ENCODE measurements at places on chromosomes 1 and 21.

DNA sequence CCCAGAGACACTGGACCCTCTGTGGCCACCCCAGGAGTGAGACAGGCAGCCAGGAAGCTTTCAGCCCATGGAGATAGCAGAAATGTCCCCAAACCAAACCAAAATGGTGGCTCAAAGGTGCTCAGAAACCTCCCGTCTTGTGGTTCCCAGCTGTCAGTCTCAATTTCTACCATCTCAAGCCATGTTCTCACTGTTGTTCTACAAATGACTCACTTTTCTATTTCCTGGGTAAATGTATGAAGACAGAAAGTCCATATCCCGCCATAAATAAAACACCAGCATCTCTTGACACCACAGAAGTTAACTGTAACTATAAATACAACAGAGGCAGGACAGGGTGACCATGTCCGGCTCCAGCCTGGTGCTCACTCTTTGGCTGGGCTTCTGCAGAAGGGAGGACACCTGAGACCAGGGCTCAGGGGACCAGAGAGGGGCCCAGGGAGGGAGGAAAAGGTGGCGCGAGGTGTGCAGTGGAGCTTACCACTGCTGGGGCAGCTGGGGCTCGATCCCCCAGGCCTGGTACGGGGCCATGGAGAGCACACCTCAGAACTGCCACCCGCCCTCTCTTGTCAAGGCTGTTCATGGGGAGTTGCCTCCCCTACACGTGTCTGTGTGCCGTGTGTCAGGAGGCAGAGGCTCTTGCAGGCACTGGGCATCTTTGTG lies 43.6 kb downstream of the EPHB2 start:
- DNase-seq: peak; percentile 30

GRCh38 chr1:152946248-152946647 lies 758 bp upstream of the SPRR5 start:
- DNase-seq: no peak

DNA sequence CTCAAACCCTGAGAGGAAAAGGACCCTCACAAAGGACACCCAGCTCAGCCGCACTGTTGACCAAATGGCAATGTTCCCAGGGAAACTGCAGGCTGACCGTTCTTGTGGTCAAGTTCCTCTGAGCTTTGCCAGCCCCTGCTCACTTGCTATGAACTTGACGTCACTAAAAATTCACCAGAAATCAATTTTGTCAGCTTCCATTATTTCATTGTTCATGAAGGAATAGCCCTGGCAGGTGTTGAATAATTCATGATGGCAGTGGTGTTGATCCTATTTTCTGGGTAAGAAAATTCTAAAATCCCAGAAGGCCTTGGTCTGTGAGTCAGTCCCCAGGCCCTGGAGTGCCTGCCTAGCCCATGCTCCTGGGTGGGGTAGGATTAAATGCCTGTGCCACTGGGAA lies 318.9 kb downstream of the ZNF326 start:
- no peak for DNase-seq

DNA sequence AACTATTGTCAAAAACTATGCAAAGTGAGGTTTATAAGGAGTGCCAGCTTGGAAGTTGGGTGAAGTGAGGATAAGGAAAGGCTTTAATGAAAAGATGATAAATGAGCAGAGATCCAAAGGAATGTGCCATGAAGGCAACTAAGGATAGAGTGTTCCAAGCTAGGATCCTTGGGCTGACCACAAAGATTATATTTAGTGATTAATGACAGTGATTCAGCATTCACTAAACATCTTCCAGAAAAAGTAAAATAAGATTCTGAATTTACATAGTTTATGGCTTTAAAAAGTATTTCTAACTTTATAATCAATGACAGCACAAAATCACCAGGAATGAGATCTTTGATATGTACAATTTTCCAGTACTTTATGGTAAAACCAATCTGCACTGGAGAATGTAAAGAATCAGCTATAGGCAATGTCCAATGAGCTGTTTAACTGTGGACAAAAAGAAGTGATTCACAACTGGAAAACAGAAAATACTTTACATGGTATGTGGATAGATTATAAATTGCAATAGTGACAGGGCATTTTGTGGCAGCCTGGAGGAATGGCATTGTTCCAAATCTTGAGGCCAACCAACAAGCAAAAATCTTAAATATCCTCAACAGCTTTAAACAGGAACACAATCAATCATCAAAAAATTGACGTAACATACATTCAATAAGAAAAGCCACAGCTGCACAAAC lies 91.2 kb upstream of the KCTD3 start:
- DNase-seq: peak; percentile 13

- DNase-seq: no peak
Measured at GRCh38 chr1:61241411-61241838, 159.1 kb downstream of the NFIA start.

GRCh38 chr21:27057997-27058396 lies 91.1 kb upstream of the ADAMTS5 start:
- DNase-seq: no peak

DNA sequence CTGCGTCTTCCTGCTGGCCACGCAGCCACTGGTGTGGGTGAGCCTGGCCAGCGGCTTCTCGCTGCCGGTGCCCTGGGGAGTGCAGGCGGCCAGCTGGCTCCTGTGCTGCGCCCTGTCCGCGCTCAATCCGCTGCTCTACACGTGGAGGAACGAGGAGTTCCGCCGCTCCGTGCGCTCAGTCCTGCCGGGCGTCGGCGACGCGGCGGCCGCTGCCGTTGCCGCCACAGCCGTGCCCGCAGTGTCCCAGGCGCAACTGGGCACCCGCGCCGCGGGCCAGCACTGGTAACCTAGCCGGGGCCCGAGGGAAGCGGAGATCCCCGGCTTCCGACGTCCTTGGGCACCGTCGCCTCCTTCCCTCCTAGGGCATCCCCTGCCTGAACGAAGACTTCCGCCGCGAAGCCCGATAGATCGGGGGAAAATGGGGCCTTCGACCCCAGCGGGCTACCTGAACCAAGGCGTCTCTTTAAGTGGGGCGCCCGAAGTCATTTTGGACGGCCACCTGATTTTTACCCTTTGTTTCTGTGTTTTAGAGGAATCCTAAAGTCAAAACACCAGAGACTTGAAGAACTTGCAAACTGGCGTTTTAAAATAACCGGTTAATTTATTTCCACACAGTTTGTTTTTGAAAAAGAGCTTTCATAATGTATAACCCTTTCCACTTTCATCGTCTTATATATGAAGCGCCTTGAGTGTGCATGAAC lies 2.0 kb downstream of the GPR88 start:
- peak; percentile 28 for DNase-seq

- no peak for DNase-seq
Measured at GRCh38 chr1:228488125-228488817, 1.1 kb downstream of the RNF187 start.

GRCh38 chr1:94660994-94661393 lies 119.4 kb upstream of the F3 start:
- DNase-seq: no peak

DNA sequence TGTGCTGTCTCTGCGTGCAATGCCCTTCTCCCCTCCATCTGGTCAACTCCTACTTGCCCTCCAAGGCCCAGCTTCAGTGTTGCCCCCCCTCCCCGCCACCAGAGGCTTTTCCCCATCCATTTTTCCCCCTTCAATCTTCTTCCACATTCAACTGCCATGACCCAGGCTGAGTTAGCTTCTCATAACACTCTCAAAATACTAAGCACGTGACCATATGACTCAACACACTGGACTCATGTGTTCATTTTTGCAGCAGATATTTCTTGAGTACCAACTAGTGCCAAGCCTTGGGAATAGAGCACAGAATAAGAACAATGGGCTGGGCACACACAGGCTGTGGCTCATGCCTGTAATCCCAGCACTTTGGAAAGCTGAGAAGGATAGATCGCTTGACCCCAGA lies 132.1 kb downstream of the IGSF21 start:
- no peak for DNase-seq

- DNase-seq: no peak
Measured at GRCh38 chr21:46532080-46532479, 72.8 kb downstream of the S100B start.

- no peak for DNase-seq
Measured at GRCh38 chr1:26081267-26082019, 14.0 kb upstream of the TRIM63 start.

GRCh38 chr1:196324345-196324744 lies 283.9 kb downstream of the KCNT2 start:
- DNase-seq: no peak

DNA sequence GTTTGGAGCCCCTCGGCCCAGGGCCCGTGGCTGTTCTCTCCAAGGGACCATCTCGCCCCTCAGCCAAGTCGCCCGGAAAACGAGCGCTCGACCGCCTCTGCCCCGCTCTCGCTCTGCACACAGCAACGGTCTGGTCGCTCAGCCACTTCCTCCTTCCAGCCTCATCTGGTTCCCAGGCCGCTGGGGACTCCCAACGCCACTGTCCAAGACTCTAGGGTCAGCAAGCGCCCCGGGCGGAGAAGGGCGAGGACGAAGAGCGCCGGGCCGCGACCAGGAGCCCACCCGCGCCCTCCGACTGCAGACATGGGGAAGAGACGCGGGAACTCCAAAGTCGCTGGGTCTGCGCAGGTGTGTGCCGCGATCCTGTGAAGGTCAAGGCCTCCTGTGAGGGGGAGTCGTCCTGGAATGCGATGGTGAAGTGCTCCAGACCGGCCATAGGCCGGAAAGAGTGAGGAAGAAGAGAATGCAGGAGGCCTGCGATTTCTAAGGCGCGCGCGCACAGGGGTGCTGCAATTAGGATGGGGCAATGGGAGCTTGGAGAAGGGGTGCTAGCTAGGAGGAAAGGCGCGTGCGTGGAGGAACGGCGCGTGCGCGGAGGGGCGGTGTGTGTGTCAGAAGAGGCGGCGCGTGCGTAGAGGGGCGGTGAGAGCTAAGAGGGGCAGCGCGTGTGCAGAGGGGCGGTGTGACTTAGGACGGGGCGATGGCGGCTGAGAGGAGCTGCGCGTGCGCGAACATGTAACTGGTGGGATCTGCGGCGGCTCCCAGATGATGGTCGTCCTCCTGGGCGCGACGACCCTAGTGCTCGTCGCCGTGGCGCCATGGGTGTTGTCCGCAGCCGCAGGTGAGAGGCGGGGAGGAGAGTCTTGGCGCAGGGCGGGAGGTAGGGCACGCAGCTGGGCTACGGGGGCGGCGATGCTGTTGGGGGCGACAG lies at the start of gene IFNAR1:
TSS of gene IFNAR1 (plus strand) at position 680 of the 931 bp plus-strand sequence. CDS start at position 766, 86 bp downstream.
- DNase-seq: peak; percentile 99

DNA sequence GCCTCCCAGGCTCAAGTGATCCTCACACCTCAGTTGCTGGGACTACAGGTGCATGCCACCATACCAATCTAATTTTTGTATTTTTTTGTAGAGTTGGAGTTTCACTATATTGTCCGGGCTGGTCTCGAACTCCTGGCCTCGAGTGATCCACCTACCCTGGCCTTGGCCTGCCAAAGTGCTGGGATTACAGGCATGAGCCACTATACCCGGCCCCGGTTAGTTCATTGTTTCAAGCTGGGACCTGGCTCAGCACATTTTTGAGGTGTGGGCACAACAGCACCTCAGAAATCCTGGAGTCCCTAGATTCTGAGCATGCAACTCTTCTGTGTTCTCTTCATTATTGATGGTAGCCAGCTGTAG lies 21.3 kb downstream of the SH2D2A start:
- DNase-seq: no peak
